ENCODE measurements at places on chromosomes 7 and 10.
A peak's percentile ranks its signal among the peaks of the same experiment; 100 is the strongest.

DNA sequence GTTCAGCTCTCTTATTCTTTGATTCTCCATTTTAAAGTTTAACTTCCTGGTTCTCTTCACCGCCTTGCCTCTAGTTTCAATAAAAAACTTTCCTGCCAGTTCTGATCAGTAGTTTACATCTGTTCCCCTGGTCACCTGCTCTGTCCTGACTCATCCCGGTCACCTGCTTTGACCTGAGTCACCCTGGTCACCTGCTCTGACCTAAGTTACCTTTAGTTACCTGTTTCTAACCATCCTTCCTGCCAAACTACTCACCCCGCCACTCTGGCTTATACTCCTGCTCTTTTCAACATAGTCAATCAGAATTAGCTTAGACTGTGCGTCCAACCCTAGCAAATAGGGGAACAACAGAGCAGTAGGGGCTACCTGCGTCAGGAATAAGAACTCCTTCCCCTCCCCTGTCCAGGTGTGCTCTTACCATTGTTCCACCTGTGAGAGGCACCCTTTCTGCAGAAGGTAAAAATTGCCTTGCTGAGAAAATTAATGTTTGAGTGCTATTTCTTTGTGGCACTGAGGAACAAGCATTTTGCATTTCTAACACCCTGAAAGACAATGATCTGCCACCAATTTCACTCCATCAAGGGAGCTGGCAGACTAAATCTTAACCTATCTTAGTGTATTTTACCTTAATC is 263.6 kb downstream of the DOCK4 start:
- no peak for DNase-seq

- peak; percentile 58 for DNase-seq
Observed at GRCh38 chr7:104900525-104901239, 113.3 kb upstream of the KMT2E start.

DNA sequence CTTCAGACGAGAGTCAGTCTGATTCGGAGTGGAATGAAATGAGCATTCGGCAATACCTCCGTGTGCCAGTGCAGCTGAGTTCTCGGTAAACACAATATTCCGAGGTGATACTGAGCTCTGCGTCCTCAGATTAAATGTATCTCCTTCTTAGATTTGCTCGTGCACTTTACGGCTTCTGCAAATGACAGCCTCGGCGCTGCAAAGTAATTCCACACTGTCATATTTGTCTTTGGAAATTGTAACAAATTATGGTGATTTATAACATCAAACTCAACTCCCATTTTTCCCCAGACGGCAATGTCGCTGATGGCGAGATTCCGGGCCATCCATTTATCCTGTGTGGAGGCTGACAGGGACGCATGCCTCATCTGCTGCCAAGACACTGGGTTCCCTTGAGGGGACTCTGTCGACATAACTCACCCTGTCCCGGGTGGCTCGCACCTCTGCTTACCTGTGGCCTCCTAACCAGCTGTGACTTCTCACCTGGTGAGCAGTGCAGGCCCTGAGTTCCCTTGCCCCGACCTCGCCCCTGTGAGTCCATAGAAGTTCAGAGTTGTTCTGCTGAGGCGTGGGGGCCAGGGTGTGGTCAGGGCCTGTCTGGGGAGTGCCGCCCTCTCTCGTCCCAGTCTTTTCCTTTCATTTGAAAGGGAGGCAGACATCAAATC is 201.9 kb downstream of the ADARB2 start:
- no peak for DNase-seq

- DNase-seq, result no peak
Observed at GRCh38 chr10:3111621-3112163, 44.3 kb downstream of the PFKP start.

- DNase-seq, result no peak
Observed at GRCh38 chr7:75738604-75738974, at the start of gene HIP1. Gene HIP1 (minus strand): TSS chr7:75738941. CDS start chr7:75738920, 21 bp downstream.

- no peak for DNase-seq
Observed at GRCh38 chr10:27188259-27188658, 33.1 kb downstream of the MASTL start.

All from brain (organoid and tissue), 16 donors.